T47D (cell line): ENCODE measurements at places on chromosomes 2 and 18.
A peak's percentile ranks its signal among the peaks of the same experiment; 100 is the strongest.

GRCh38 chr2:41942278-41942677, 105.5 kb upstream of the PKDCC start:
- DNase-seq = no peak

- no peak for DNase-seq
Observed at GRCh38 chr2:42575458-42576064, 7.1 kb downstream of the MTA3 start.

GRCh38 chr2:8215159-8215863, 466.5 kb upstream of the ID2 start:
- no peak for DNase-seq

GRCh38 chr18:53380063-53380639, 844.3 kb downstream of the MBD2 start:
- DNase-seq = peak; percentile 68

DNA sequence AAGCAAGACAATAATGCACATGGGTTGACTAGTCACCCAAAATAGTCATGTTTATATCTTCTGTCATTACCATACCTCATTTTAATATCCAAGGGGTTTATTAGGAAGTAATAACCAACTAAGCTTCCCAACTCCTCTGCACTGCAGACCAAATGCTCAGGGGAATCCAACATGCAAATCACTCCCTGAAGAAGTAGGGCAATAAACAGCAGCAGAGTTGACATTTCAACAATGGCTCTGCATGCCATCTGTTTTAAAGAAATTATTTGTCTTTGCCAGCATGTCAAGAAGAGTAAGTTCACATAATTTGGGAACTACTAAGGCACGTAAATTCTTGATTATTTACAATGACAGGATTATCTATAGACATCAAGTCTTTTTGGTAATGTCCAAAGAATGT, 84.4 kb upstream of the LYPD1 start:
- DNase-seq = no peak

DNA sequence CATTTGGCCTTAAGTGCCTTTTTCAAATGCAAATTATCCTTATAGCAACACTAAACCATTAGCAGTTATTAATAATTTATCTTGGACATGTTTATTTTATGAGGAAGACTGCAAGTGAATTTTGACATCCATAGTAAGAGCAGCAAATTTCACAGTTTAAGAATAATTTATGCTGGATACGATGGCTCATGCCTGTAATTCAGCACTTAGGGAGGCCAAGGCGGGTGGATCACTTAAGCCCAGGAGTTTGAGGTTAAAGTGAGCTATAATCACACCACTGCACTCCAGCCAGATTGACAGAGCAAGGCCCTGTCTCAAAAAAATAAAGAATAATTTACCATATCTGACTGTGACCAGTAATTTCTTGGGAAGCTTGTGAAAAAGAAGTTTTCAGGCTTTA, 286.2 kb downstream of the TMX3 start:
- DNase-seq = no peak

GRCh38 chr2:2233171-2233826, 97.8 kb downstream of the MYT1L start:
- DNase-seq = no peak

- no peak for DNase-seq
Observed at GRCh38 chr18:13496691-13497281, 229.6 kb downstream of the FAM210A start.

GRCh38 chr2:92326-92725, 46.0 kb upstream of the FAM110C start:
- no peak for DNase-seq
